Activated CD8-positive, alpha-beta memory T cell treated with anti-CD3 and anti-CD28 coated beads for 1 hour (primary cell): ENCODE measurements at places on chromosomes 2 and 18.

- no peak for DNase-seq
These were observed 3.5 kb downstream of the KCNF1 start for GRCh38 chr2:10915236-10915635.

- no peak for DNase-seq
These were observed 54.5 kb downstream of the FAM171B start for GRCh38 chr2:186748354-186748753.

DNA sequence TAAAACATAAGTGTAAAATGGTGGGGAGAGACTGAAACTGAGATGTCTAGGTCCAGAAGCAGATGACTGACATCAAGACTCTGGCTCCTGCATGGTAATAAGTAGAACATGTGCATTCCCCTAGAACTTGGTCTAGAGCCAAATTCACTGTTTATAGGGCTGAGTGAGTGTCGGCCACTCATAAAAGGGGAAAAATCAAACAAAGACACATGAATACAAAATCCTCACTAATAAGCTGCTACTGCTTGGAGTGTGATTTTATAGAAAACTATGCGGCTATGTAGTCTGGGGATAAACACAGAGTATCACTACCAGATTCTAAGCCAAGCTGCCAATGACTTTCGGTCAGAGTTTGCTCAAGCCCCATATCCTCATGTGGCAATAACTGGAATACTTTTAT lies 1080.8 kb upstream of the DDX18 start:
- no peak for DNase-seq

DNA sequence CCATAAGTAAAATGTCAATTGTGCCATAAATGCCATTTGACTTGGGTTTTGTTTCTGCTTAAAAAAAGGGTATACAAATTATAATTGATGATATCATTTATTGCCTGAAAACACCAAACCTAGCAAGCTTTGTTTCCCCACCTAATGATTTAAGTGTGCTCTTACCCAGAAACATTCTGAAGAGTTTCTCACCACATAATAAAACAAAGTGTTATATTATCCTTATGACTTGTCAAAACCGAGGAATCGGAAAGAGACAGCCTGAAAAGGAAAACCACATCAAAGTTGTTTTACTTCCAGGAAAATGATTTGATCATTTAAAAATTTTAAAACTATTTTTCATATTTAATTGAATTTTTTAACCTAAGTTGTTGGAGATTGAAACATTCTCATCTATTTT lies 170.5 kb upstream of the SLC39A10 start:
- no peak for DNase-seq

DNA sequence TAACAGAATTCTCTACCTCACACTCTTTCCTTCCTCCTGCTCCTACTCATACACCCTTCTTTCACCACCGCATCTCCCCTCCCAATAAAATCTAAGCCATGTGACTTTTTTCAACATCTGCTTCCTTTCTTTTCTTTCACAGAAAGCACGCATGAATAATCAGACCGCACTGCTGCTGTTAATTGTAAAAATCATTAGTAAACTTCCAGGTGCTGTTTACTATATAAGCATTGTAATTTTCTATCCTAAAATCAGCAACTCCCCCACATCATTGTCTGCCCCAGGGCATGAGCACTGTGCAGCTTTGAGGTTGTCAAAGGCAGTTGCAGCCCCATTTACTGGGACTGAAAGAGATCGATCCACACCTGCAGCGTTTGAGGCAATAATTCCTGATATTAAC lies 782.6 kb upstream of the ID2 start:
- no peak for DNase-seq

DNA sequence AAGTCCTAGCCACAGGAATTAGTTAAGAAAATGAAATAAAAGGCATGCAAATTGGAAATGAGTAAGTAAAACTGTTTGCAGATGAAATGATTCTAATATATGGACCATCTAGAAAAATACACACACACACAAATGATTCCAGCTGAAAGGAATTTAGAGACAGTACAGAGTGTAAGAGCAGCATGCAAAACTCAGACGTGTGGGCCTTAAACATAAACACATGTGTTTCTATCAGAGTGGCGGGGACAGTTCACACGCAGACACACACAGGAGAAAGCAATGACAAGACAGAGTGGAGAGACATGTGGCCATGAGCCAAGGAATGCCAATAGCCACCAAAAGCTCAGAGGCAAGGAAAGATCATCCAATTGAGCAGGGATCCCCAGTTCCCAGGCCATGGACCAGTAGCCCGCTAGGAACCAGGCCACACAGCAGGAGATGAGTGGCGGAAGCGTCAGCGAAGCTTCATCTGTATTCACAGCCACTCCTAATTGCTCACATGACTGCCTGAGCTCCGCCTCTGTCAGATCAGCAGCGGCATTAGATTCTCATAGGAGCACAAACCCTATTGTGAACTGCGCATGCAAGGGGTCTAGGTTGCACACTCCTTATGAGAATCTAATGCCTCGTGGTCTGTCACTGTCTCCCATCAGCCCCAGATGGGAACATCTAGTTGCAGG lies 155.4 kb downstream of the ARL4C start:
- DNase-seq = no peak

DNA sequence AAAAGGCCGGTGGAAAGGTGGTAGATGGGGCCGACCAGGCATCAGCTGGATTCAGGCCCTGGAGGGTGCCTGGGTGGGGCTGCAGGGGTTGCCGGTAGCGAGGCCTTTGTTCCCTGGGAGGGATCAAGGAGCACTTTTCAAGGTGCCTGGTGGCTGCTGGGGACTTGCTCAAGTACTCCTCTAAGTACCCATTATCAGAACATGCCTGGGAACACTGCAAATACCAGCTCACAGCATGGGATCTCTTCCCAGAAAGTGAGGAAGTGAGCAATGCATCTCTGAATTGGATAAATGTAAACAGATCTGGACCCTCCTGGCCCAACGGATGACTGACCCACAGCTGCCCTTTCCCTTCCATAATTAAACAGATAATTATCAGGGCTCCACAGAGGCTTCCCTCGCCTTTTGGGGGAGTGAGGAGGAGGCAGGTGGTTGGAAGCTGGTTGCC lies 210.5 kb downstream of the SH3RF3 start:
- no peak for DNase-seq

DNA sequence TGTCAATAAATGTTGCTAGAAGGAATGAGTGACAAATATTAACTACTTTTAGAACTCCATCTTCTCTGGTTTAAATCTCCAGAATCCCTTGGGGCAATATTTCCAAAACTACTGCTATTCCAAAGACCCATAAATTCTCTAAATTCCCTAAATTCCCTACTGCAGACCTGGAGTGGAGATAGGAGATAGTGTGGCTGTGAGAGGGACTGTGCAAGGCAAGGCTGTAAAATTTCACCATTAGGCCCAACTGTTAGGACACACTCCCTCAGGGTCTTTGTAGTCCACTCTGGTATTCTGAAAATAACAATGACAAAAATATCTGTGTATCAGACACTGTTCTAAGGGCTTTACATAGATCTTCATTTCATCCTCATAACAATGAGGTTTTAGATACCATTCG lies 67.9 kb downstream of the MYL12B start:
- no peak for DNase-seq

DNA sequence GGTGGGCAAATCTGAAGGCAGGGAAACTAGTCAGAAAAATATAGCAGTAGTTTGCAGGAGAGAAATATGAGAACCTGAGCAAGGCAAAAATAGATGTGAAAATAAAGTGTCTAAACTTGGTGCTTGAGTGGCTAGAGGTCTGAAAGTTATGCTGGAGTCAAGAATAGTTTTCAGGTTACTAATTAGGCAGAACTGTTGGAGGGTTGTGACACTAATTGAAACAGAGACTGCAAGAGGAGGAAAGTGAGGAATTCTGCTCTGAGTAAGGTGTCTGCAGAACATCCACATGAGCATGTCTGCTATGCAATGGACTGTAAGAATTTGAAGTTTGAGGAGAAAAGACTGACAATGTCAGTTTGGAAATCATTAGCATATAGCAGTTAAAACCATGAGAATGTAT lies 444.0 kb upstream of the LRRTM1 start:
- DNase-seq = no peak

GRCh38 chr2:46073540-46074046 lies 223.6 kb upstream of the EPAS1 start:
- no peak for DNase-seq

GRCh38 chr2:236070236-236070635 lies 98.0 kb downstream of the GBX2 start:
- no peak for DNase-seq

DNA sequence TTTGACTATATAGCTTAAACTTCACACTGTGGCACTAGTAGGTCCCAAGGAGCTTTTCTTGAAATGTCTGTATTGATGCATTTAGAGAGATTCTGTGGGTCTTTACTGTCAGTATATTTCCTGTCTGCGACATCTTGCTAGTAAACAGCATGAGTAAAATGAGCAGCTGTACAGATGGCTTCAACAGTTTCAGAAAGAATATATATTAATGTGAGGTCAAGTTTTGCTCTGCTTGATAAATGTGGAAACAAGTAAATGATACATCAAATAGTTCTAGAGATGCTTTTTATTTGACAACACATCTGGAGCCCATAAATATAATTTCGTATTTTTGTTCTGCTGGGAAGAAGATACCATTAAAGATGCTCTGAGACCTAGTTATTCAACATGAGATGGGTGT lies 310.9 kb upstream of the COL3A1 start:
- no peak for DNase-seq

DNA sequence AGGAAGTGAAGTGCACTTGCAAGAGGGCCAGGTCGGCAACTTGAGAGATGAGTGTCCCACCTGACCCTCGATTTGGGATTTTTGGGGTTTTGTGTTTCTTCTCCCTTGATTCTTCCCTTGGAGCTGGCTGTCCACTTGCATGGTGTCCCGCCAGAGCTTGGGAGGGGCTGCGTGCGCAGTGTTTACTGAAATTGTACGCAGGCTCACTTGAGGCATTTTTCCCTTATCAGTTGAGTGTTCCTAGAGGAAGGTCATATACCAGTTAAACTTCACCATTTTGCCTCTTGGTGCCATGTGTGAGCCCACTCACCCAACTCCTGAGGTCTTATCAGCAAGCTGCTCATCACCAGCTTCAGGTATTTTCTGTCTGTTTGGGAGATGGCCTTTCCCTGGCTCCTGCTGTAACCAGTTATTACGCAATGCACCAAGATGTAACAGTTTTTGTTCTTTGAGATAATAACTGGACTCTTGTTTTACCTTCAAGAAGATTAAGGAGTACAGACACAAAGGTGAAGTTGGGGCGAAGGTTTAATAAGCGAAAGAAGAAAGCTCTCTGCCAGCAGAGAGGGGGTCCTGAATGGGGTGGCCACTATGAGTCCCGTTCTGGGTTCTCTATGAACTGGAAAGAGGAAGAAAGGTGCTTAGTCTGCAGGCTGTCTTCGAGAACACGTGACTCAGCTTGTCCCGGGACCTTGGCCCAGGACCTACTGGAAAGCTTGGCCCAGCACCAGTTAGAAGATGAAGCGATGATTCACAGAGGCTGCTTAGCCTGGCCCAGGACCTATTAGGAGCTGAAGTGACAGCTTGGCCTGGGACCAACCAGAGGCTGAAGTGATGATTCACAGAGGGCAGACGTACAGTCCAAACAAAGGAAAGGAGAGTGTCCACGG lies 21.5 kb upstream of the TXNL4A start:
- DNase-seq = no peak

GRCh38 chr2:158730621-158731140 lies 64.4 kb upstream of the DAPL1 start:
- DNase-seq = no peak

GRCh38 chr2:39913648-39914461 lies 134.8 kb upstream of the THUMPD2 start:
- no peak for DNase-seq
